ENCODE measurements at places on chromosomes 3 and 15.

- no peak for DNase-seq
These were observed 24.1 kb downstream of the TRAK1 start for GRCh38 chr3:42115215-42115614.

GRCh38 chr15:100958326-100959065, 39.3 kb downstream of the LRRK1 start:
- DNase-seq = no peak

DNA sequence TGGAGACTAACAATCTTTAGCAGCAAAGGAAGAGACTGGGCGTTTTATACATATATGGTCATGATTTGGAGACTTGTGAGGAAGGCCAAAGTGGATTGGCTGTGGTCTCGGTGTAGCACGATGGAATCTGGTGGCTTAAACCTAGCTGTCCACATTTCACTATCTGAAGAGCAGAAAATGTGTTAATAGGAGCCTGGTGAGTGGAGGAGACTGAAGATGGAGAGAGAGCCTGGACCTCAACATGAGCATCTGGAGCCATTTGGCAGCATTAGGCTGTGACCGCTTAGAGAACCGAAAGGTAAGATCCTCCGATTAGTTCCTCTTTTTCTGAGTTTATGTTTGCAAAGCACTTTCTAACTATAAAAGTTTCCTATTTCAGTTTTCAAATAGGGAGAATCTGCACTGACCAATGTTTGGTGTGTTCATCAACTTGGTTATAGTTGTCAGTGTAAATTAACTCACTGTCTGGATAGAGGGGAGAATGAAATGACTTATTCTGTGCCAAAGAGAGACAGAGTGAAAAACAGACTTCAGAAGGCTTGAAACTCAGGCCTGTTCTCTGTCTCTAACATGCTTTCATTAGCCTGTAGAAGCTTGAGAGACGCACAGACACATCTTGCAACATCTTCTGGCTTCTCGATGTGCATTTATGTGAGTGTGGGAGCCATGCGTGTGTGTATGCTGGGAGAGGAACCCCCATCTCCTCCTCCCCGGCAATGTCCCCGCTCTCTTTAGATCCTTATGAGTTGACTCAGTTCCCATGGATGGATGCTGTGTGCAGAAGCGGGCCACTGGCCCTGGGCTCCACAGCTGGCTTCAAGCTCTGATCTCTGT, 244.7 kb upstream of the TBL1XR1 start:
- DNase-seq = no peak

GRCh38 chr15:100918690-100919480, at the start of gene LRRK1:
LRRK1 (plus strand) TSS chr15:100919357; CDS start chr15:100924633, 5,276 bp downstream.
- no peak for DNase-seq

- no peak for DNase-seq
These were observed 55.6 kb upstream of the CGNL1 start for GRCh38 chr15:57320631-57321220.

GRCh38 chr15:33152502-33153109, 41.9 kb downstream of the FMN1 start:
- DNase-seq = no peak

DNA sequence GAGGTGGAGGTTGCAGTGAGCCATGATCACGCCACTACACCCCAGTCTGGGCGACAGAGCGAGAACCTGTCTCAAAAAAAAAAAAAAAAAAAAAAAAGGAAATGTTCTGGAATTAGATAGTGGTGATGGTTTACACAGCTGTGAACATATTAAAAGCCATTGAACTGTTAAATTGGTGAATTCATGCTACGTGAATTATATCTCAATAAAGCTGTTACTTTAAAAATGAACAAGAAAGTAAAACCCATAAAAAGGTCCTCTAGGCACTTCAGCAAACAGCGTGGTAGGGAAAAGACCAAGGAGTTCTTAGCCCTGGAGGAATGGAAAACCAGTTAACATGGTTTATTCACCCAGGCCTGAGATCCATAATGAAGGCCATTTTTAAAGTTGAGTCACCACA, 180.1 kb downstream of the ATG7 start:
- no peak for DNase-seq

GRCh38 chr3:4795905-4796304, 183.3 kb upstream of the BHLHE40 start:
- DNase-seq = no peak
